ENCODE measurements at places on chromosomes 16 and 17.

GRCh38 chr17:32311028-32311536 lies 30.9 kb downstream of the C17orf75 start:
- DNase-seq = no peak

GRCh38 chr16:1537763-1538289 lies 4.4 kb downstream of the TMEM204 start:
- DNase-seq = no peak

GRCh38 chr16:83968306-83968851 lies 335 bp downstream of the NECAB2 start:
- no peak for DNase-seq

DNA sequence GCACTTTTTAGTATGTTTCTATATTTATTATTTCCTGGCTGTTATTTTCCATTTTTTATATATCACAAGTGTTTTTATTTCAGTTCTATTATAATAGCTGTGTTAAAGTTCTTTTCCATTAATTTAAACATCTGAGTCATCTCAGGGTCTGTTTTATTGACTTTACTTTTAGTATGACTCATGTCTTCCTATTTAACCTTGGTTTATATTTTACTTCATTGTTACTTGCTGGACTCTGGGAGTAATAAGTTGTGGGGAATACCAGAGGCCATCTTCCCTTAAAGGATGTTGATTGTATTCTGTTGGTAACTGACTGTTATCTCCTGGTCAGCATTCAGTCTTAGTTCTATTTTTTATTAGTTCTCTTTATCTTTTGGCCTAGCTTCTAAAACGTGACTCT lies 1508.2 kb downstream of the CDH11 start:
- no peak for DNase-seq

DNA sequence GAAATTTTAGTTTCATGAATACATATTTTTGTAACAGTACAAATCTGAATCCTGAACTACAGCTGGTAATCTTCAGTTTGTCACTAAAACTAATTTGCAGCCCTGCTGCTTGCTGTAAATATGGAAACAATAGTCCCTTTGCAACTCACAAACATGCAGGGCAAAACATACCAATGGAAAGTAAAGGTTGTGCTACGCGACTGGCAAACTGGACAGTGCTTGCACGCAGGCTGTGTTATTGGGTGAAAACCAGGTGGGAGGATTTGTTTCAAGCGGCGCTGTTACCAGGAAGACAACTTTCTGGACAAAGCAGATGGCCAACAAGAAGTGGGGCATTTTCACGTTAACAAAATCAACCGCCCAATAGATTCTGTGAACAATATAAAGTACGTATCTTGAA lies 93.5 kb downstream of the CDYL2 start:
- no peak for DNase-seq

DNA sequence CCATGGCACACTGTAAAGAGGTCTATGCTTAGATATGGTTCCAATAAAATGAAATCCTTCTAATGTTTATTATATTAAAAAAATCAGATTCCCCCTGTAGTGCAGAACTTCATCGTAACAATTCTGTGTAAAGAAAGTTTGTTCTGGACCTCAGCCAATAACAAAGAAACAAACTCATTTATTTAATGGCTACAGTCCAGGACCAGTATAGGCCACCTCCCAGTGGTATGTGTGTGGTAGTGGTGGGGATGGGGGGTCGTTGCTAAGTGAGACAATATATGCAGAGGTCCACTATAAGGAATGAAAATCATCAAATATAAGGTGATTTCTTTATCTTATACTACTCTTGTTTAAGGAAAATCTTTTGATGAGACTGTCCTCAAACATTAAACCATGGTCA lies 136.4 kb downstream of the CDK5R1 start:
- no peak for DNase-seq

DNA sequence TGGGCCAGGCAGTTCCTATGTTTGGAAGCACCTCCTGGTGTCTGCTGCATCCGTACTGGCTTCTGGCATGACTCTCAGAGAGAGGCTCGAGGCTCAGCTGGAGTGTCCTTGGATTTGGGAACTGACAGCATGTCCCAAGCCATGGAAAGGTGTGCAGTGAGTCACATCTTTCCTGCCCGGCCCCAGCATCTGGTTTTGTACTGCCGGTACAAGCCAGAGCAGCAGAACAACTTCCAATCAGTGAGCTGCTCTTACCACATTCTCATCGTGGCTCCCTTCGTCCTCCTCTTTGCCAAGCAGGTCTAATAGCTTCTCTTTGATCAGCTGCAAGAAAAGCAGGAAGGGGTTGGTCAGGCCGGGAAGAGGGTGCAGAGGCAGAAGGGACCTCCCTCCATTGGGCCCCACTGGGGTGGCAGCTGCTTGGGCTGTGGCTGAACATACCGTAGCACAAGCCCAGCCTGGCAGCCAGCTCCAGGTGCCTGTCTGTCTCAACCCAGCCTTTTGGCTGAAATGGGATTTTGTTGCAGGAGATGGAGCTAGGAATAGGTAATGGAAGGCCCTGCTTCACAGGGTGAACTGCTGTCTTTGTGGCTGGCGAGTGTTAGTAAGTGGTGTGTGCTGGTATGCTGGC lies 24.2 kb downstream of the SPACA3 start:
- no peak for DNase-seq

DNA sequence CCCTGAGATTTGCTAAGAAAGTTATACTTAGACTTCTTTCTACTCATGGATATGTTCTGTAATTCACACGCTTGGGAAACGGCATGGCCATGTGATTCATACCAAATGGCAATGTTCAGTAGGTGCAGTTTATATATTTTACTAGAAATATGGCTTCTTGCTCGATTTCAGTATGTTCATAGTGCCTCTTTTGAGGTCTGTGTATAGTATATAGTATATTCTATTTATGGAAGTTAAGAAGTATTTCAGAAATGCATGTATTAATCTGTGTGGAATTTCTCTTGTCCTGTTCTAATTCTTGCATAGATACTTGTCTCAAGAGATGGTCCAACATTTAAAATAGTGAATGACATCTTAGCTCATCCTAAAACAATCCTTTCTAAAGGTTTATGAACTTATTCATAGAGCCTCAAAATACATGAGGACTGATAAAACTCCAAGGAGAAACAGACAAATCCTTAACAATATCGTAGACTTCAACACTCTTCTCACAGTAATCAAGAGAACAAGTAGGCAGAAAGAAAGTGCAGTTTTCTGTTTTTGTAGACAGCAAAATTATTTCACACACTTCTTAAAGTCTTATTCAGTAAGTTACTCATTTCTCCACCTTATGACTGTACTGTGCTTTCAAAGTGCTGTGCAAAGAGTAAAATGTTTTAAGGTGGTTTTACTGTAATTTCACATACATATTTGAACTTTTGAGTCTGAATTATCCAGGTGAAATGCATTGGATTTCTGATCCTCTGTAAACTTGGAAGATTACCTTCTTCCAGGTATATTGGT lies 11.1 kb downstream of the BPTF start:
- DNase-seq = no peak
